ENCODE measurements at places on chromosomes 16 and 17. TPM values are rescaled to one million over a fixed set of nuclear protein-coding genes. Genes with fewer than 3 reads are reported as not detected.

DNA sequence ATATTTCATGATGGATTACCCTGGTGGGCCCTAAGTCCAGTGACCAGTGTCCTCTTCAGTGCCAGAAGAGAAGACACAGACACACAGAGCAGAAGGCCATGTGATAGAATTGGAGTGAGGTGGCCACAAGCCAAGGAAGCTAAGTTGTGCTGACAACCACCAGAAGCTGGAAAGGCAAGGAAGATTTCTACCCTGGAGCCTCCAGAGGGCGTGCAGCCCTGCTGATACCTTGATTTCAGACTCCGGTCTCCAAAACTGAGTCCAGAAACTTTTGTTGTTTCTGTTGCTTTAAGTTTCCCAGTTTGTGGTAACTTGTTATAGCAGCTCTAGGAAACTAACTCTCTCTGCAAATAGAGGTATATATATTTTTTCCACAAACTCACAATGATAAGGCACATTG, 396.6 kb upstream of the ASIC2 start:
- DNase-seq, result no peak

DNA sequence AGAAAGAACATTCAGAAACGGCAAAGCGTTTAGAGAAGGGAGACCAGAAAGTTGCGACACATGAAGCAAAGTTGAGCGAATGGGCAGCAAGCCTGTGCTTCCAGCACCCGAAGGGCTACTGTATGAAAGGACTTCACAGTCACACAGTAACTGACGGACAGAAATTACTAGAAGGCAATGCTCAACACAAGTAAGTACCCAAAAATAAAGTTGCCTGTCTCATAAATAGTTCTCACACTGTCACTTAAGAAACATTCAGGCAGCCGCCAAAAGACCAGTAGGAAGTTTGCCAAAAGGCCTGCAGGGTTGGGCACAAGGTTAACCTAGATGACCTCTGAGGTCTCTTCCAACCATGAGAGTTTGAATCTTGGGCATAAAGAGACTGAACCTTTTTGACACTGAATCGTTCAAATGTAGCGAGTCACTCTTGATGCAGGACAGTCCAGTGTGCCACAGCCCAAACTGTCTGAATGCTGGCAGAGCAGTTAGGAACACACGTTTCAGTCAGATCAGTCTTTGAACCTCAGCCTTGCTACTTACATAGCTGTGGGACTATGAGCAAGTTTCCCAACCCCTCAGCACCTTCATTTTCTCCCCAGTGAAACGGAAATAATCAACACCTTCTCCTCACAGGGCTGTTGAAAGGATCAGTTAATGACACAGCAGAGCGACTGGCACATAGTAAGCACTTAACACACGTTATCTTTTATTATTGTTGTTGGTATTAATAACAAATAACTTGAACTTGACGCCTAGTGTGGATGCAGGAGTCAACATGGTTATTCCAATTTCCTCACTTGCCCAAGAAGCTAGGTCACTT, 10.4 kb downstream of the NCBP3 start:
- DNase-seq, result no peak

- no peak for DNase-seq
These were observed 470 bp upstream of the CDK3 start for GRCh38 chr17:76000016-76000754.

Gene VWA3A
- not detected for total RNA-seq

Data from right atrium auricular region (tissue), 2 donors.